ENCODE measurements at places on chromosomes 16 and 17.

- no peak for DNase-seq
These were observed 22.5 kb downstream of the HEATR9 start for GRCh38 chr17:35846055-35846809.

GRCh38 chr17:36943250-36944191 is 5.2 kb upstream of the AATF start:
- DNase-seq, result no peak

DNA sequence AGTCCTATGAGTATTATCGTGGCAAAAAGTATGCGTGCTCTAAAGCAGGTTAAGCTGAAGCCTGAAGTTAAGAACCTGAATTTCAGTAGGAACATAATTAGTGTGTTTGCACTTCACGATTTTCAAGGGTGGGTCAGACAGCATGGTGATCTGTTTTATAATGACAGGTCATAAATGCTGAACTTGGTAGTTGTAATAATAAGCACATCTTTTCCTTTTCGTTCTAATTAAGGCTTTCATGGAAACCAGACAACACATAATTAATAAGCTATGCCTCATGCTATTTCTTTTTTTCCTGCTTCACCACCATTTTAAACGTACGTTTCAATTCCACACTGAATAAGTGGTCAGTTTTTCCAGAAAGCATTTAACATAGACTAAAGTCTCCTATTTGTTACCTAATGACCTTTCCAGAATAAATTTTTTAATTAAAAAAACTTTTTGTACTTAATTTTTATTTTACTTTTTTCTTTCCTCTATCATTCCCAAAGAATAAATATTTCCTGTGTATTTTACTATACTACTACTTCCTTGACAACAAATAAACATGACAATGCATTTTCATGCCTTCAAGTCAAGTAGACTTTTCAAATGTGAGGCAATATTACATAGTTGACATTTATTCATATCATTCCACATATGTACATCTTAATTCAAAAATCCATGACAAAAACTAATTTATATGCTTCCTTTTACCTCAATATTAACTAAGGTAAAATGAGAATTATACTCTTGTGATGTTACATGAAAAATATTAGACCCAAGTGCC is 22.4 kb downstream of the CMC2 start:
- DNase-seq, result no peak

DNA sequence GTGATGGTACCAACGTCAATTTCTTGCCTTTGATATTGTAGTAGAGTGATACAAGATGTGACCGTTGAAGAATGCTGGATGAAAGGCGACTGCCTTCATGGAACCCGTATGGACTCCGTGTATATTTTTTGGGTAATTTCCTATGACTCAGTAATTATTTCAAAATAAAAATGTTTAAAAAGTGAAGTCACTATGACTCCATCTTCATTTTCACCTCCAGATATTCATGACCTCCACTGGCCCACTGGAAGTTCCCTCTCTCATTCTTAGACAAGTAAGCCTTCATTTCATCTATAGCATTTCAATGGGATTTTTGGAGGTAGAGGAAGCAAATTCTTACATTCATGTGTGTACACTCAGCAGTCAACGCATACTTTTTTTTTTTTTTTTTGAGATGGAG is 111.8 kb upstream of the NUDT7 start:
- no peak for DNase-seq

- DNase-seq, result peak; percentile 24
These were observed 132.3 kb downstream of the PCTP start for GRCh38 chr17:55883149-55883548.

GRCh38 chr16:69057400-69058378 is 47.8 kb upstream of the HAS3 start:
- DNase-seq, result no peak

DNA sequence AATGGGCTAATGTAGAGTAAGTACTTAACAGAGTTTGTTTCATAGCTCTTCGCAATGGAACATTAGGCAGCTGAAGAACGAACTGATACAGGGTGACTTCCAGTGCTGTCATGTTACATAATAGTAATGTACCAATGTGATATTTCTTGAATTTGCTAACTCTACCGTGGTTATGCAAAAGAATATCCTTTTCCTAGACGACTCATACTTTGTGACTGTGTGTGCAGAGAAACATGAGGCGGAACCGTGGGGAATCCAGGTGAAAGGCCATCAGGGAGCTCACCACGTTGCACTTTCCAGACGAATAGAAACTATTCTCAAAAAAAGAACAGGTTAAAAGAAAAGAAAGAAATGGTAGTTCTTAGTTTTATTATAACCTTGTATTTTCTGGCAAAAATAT is 13.2 kb downstream of the NOB1 start:
- no peak for DNase-seq

DNA sequence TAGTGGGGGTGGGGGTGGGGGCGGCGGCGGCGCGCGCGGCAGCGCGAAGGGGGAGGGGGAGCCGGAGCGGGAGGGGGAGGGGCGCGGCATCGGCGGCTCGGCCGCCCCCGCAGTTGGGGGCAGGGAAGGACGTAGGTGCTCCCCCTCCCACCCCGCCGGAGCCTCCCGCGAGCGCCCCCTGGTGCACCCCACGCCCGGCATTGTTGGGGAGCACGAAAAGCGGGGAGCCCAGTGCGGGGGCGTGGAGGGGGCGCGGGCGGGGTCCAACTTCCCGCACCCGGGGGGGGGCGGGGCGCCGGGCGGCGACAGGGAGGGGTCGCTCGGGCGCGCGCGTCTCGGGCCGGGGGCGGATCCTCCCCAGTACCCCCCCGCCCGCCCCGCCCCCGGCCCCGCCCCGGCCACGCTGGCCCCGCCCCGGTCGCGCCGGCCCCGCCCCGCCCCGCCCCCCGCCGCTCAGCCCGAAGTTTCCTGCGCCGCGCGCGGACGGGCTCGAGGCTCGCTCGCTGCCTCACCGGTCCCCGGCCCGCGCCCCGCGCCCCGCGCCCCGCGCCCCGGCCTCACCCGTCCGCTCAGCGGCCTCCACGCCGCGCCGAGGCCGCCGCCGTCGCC is at the start of gene CACNA1H:
Gene CACNA1H, plus strand, starts transcription at position 456 of the 609 bp plus-strand sequence. CDS start 632 bp downstream, outside the sequence.
- DNase-seq, result peak; percentile 22

DNA sequence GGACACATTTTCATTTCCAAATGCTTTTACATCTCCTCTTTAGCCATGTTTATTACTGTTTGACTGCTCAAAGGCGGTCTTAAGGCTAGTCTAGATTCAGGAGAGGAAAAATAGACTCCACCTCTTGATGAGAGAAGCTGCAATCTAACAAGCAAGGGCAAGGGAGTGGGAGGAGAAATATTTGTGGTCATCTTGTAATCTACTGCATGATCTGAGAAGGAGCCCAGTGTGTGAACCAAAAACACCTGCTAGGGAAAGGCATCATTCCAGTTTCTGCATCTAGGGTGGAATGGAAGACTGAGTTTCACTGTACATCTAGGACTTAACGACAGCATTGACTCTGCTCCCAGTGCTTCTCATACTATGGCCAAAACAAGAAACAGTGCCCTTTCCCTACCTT is 232.2 kb upstream of the HS3ST3A1 start:
- no peak for DNase-seq

DNA sequence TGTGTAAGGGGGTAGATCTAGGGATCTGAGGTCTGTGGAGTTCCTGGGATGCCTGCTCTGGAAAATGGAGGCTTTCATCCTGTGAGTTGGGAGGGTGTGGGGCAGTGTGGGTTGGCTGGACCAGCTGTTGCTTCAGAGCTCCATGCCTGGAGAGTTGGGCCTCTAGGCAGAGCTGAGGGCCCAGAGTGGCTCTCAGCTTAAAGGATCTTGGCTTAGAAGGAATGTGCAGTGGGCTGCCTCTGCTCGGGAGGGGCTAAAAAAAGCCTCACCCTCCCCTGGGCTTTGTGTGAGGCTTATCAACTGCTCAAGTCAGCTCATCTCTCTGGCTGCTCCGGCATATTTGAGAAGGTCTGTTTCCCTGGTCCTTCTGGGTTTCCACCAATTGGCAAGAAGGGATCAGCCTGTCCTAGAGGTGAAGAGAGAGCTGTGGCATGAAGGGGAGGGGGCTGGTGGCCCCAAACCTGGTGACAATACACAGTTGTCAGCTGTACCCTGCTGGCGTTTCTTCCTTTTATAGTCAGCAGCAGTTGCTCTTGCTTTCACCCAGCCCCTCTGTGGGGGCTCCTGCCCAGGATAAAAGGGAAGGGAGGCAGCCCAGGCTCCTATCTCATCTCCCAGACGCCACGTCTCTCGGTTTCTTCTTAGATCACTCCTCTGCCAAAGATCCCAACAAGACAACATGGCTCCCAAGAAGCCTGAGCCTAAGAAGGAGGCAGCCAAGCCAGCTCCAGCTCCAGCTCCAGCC is at the start of gene MYL4:
Gene MYL4, plus strand, starts transcription at position 605 of the 745 bp plus-strand sequence. Its CDS starts 75 bp downstream, at position 680.
- no peak for DNase-seq

DNA sequence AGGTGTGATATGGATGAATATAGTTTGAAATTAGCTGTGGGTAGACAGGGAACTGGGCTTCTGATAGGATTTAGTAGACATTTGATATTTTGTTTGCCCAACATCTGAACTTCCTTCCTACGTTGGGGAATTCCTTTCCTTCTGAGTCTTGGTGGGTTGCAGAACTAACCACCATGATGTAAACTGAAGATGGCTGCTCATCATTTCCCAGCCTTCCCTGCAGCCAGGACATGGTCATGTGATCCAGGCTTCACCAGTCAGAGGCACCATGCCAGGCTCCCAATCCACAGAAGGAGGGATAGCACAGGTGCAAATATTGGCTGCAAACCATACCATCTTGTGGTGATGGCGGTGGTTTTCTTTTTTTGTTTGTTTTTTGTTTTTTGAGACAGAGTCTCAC is 57.4 kb downstream of the EMP2 start:
- peak; percentile 5 for DNase-seq

- no peak for DNase-seq
These were observed 558 bp upstream of the ZFHX3 start for GRCh38 chr16:73048292-73049080.

GRCh38 chr17:7903154-7904103 is 12.7 kb downstream of the RNF227 start:
- DNase-seq, result no peak

GRCh38 chr17:36503456-36504155 is 17.1 kb downstream of the ZNHIT3 start:
- DNase-seq, result no peak

GRCh38 chr17:51814521-51814920 is 344.0 kb downstream of the CA10 start:
- no peak for DNase-seq

DNA sequence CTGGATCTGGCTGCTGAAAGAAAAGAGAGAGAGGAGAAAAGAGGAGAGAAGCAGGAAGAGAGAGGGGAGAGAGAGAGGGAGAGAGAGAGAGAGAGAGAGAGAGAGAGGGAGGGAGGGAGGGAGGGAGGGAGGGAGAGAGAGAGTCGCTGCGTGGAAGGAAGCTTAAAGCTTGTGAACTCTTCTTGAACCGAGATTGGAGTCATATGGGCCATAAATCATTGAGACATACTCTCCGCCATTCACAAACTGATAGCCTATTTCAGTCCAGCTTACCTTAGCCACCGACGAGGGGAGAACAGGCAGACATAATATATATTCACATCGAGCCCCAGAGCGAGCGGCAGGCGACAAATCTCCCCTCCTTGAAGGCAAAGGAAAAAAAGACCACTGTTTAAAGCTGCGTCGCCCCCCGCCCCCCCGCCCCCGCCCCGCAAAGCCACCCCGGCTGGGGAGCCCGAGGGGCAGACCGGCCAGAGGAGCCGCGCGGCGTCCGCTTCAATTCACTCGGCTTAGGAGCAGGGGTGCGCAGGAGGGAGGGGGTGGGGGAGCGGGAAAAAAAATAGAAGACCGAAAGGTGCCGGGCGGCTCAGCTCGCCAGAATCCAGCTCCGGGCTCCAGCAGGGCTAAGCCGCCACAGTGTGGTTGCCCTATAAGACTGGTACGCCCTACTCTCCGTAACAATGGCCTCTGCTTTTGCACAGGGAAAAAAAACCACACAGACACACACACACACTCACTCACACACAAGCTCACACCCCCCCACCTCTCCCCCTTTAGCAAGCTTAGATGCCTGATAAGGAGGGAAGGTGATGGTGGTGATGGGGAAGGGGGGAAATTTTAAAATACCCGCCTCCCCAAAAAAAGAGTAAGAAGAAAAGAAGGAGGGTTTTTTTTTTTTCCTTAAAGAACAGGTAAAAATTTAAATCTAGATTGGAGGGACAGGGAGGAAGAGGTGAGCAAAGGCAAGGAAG is 10.6 kb upstream of the HOXB2 start:
- DNase-seq, result peak; percentile 8

GRCh38 chr17:1958134-1958881 is 66.8 kb downstream of the RTN4RL1 start:
- peak; percentile 50 for DNase-seq

- DNase-seq, result no peak
These were observed 1.1 kb upstream of the NTN1 start for GRCh38 chr17:9020096-9020823.

DNA sequence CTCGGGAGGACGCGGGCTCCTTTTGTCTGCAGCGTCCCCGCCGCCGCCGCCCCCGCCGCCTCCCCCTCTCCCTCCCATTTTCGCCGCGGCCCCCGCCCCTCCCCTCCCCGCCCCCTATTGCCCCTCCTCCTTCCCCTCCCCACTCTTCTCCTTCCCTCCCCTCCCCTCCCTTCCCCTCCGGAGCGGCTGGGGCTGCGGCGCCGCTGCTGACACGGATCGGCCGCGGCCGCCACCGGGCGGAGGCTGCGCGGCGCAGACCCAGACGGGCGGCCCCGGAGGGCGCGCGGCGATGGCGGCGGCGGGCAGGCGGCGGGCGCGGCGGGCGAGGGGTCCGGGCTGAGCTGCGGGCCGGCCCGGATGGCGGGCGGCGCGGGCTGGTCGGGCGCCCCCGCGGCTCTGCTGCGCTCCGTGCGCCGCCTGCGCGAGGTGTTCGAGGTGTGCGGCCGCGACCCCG is at the start of gene RAB11FIP4:
Gene RAB11FIP4, plus strand, starts transcription at position 180 of the 454 bp plus-strand sequence. Its CDS starts 178 bp downstream, at position 358.
- DNase-seq, result peak; percentile 55

- DNase-seq, result no peak
These were observed 37.2 kb upstream of the HS3ST3A1 start for GRCh38 chr17:13638855-13639458.

- no peak for DNase-seq
These were observed 1.4 kb upstream of the ECI1 start for GRCh38 chr16:2252806-2253148.
